ENCODE measurements at places on chromosomes 6 and 20.

DNA sequence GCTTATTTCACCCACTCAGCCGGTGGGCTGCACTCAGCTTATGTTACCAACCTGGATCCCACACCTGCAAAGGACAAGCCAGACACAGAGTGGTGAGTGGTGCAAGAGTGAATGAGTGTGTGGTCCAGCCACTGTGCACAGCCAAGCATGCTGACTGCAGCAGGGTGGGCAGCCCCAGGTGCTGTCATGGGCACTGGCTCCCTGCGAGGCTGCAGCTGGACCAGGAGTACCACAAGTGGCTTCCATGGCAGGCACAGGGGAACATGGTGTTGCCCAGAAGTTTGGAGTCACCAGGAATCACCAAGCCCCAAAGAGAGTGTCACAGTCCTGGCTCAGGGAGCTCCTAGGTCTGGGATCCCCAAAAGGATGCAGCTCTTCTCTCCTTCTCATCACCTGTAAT lies 1093.4 kb downstream of the KHDRBS2 start:
- DNase-seq, result no peak

DNA sequence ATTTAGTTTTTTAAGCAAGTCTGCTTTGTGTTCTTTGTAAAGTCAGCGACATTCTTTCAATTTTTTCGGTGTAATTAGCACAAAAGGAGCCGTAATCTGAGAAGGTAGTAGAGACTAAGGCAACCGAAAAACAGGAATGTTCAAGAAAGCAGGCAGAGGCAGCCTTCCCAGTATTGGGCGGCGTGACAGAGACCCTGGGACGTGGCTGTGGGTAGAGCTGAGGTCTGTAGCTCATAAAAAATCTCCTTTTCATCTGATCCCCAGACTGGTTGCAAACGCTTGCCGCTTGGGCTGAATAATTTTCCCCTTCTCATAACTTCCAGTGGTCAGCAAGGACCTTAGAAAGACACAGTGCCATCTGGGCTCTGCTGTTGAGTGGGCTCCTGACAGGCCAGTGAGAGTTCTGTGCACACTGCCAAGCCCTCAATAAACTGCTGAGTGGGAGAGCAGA lies 30.8 kb downstream of the GNAS start:
- DNase-seq, result no peak

GRCh38 chr6:111918825-111919224 lies 45.6 kb upstream of the FYN start:
- DNase-seq, result no peak

- no peak for DNase-seq
These were observed 696.5 kb upstream of the CITED2 start for GRCh38 chr6:140070846-140071473.

DNA sequence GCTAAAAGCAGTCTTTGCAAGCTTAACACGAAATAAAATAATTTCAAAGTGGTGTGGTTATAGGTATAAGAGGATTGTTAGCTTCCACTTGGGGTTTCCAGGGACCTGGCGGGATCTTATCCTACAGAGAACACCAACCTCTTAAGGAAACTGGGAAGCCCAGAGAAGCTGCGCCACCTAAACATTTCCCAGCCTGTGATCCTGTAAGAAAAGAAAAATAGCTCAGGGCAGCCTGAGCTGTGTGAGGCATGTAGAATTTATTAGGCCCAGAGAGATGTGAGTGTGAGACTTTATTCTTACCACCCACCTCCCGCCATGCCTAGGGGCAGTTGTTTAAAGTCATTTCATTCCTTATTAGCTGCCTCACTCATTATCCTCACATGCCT lies 54.1 kb downstream of the CCN2 start:
- no peak for DNase-seq

DNA sequence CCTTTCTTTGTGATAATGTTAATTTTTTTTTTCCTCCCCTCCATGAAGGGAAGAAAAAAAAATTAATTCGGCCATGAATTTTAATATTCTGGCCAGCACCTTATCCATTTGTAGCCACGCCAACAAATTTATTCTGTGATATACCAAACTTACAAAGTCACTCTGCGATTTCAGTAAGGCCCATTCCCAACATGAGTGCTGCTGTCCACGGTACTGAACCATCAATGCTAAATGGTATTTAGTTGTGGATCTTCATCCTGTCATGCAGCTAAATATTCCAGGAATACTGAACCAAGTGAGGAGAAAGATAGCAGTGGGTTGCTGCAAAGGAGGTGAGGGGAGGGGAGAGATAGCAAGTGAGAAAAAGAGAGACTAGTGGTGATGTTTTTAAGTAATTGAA lies 19.5 kb upstream of the RSPH4A start:
- DNase-seq, result no peak

GRCh38 chr20:38112930-38113294 lies 52.2 kb downstream of the TGM2 start:
- no peak for DNase-seq

GRCh38 chr20:9454791-9455190 lies 59.6 kb upstream of the LAMP5 start:
- DNase-seq, result no peak

- no peak for DNase-seq
These were observed 95.9 kb upstream of the SPACA1 start for GRCh38 chr6:87951751-87952150.

DNA sequence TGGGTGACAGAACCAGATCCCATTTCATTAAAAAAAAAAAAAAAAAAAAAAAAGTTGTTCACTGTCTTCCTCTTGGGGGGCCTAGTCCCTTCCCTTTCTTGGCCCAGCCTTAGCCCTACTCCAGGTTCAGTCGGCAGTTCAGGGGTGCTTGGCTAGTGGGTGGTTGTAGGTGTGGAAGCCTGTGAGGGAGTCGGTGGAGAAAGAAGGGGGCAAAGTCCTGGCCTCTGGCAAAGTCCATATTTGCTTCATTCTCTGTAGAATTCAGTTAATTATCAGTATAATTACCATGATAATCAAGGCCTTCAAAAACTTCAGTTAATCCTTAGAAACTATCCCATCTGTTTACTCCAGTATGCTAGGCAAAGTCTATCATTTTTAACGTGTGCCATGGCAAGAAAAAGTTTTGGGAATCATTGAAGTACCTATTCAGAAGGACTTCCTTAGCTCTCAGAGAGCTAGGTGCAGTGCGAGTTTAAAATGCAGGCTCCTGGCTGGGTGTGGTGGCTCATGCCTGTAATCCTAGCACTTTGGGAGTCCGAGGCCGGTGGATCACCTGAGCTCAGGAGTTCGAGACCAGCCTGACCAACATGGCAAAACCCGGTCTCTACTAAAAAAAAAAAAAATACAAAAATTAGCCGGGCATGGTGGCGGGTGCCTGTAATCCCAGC lies 205.7 kb upstream of the ARG1 start:
- DNase-seq, result no peak

GRCh38 chr6:13807696-13808095 lies 6.7 kb downstream of the MCUR1 start:
- DNase-seq, result no peak

- DNase-seq, result no peak
These were observed 374.6 kb upstream of the JARID2 start for GRCh38 chr6:14871221-14871620.

DNA sequence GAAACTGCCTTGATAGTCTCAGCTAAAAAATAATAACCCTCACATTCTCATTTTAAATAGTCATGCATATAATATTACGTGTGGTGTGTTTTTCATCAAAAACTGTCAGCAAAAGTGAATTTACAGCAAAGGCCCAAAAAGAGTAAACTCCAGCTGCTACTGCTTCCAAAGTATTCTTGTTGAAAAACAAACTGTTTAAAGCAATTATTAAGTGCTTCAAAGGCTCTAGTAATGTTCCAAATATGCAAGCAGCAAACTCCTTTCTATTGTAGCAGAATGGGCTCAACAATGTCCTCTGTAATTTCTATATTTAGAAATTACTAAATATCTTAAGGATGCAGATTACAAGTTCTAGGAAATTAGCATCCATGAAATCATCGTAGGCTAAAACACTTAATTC lies 280.0 kb upstream of the TBX18 start:
- no peak for DNase-seq

- DNase-seq, result no peak
These were observed 2.2 kb downstream of the HMGA1 start for GRCh38 chr6:34238585-34239499.

DNA sequence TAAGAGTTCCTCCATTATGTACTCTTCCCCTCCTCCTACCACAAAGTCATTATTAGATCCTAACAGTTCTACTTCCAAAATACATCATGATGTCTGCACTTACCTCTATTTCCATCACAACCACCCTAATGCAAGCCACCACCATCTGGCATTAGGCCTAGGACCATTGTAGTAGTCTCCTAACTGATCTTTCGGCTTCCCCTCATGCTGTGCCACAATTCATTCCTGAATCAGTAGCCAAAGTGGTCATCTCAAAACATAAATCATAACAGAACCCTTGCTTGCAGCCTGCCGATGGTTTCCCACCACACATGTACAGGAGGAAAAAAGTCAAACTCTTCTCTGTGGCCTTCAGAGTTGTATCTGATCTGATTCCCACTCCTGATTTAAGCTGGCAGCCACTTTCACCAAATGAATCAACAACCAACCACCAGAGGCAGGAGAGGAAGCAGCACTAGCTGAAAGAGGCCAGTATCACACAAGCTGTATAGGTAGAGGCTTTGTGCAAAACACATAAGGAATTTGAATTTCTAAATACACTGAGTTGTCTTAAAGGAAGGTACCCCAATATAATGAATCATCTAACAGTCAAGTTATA lies 26.1 kb downstream of the FAM184A start:
- DNase-seq, result no peak

Data from activated CD4-positive, CD25-positive, alpha-beta regulatory T cell (primary cell).